Stimulated activated effector memory CD8-positive, alpha-beta T cell treated with anti-CD3 and anti-CD28 coated beads, Interleukin-12 subunit alpha, Interleukin-12 subunit beta, amount 100 ng/mL, for 72 hours (primary cell): ENCODE measurements at places on chromosomes 16 and 17.

DNA sequence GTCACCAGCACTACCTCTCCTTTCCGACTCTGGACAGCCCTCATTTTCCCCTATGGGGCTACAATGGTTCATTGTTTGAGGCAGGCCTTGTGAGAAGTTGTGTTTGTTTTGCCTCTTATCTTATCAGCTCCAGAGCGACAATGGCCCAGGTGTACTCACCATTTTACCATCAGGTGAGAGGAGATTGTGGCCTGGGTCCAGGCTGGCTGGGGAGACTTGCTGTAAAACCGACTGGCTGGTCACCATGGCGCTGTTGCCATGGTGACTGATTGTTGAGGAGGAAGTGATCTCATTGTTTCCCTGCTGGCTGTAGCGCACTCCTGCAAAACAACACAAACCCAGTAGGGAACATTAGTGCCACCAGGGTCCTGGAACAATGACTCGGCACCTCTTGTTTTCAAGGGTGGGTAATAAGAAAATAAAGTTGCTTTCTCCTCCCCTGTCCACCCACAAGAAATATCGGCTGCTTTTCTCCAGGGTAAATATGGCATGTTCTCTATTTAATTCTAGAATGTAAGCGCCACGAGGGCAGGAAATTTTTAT lies 34.4 kb downstream of the HNF1B start:
- no peak for DNase-seq

GRCh38 chr16:58685084-58685449 lies 497 bp upstream of the SLC38A7 start:
- DNase-seq: no peak

- DNase-seq: no peak
These were observed 204.5 kb downstream of the SALL1 start for GRCh38 chr16:50946606-50947005.

GRCh38 chr16:58654560-58655214 lies 25.1 kb upstream of the CNOT1 start:
- DNase-seq: no peak

- no peak for DNase-seq
These were observed 9.3 kb upstream of the EPN3 start for GRCh38 chr17:50523208-50523607.
